Fibroblast of skin of right quadriceps (primary cell): ENCODE measurements at places on chromosomes 1 and 21.

- no peak for DNase-seq
Measured at GRCh38 chr1:202104073-202104472, 18.6 kb upstream of the GPR37L1 start.

DNA sequence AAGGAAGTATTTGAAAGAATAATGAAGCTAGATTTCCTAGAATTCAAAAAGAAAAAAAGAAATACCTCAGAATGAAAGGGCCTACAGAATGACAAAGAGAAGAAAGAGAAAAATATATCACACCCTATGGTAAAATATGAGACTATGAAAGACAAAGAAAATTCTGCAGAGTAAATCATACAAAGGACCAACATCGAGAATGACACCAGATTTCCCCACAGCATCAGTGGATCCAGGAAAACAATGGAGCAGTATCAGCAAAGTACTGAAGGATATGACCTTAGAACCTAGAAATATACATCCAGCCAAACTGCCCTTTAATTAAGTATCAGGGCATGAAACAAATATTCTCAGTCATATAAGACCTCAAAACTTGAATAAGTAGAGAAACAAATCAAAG is 21.2 kb upstream of the IFNAR2 start:
- DNase-seq = no peak

GRCh38 chr1:234214129-234214910 is 158.9 kb upstream of the COA6 start:
- no peak for DNase-seq

DNA sequence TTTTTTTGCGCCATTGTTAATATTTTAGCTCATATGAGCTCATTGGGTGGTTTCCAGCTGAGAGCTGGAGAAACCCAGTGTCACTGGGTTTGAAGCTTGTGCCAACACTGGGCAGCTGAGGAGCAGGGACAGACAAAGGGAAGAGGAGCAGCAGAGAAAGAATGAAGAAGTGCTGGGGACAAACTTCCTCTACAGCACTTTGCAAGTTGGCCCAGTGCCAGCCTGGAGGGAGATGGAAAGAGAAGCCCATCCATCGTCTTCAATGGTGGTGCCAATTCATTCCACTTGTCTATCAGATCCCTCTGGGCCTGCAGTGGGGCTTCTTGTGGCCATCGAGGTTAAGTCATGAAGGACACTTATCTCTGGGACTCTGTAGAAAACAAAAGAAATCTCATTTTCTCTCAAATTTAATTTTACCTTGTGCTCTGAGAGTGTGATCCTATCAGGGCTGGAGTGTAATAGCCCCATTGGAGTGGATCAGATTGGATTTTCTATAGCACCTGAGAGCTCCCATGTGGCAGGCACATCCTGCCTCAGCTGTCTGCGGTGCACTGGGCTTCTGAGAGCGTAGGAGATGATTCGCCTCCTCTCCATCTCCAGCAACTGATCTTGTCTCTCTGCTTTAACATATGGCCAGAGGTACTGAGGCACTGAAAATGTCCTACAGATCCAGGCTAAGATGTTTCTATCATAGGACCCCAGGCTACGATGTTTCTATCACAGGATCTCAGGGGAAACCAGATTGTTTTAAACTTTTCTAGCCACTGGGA is 114.7 kb downstream of the TNR start:
- no peak for DNase-seq

DNA sequence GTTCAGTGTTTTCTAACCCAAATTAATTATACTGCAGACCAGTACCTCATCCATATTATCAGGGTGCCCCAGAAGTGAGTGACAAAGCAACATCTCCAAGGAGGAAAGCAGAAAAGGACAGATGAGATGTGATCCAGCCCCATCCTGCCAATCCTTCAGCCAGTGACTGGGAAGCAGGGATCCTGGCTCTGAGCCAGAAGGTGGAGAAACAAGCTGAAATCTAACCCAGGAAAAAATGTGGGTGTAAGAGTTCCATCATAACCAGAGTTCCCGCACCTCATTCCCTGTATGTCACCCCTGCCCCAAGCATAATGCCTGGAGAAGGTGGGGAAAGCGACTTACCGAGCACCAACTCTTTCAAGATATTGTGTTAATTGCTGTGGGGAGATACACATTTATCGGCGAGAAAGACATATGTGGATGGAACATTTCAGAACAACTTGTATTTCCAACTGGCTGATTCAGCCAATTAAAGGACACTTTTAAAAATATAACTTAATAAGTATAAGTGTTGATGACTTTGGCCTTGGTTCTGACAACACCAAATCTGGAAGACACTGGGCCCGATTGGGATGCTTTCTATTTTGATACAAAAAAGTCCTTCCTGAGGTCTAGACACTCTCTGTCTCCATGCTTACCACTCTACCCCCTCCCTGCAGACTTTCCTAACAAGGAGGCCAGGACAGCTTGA is 14.9 kb downstream of the PLEKHA6 start:
- DNase-seq = peak; percentile 31

- no peak for DNase-seq
Measured at GRCh38 chr1:109733236-109733870, 7.5 kb downstream of the GSTM3 start.

DNA sequence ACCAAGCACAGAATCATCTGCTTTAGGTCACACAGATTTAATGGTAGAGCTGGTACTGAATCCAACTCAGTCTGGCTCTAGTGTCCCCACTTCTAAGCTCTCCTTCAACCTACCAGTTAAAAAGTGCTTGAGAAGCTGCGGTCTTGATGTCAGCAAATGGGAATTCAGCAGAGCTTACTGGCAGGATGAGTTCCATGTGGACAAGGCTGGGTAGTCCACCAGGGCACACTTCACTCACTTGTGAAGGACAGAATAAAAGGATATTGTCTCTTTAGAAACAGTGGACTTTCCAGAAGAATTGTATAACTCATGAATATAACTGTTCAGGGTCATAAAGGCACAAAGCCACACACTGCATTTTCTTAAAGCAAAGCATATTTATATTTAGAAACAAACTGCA is 35.1 kb upstream of the GUCA2B start:
- DNase-seq = no peak

DNA sequence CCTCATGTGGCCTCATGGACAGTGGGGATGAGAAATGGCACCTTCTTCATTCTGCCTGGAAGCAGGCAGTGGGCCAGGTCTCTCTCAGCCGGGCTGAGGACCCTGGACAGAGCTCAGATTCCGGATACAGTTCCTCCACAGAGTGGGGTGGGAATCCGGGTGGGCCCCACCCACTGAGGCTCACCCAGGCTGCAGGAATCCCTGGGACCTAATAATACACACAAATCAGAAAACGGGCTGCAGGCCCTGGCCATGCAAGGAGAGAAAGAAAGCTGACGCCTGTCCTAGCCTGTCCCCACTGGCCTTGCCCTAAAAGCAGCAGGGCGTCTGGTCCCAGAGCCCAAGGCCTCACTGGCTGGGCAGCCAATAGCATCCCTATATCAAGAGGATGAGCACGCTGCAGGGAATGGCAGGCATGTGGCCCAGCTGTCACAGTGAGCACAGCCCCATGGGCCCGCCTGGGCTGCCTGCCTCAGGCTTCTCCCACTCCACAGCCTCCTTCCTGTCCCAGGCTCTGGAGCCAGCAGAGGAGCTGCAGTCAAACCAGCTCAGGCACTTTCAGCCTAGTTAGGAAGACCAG is 25.3 kb downstream of the ACTA1 start:
- DNase-seq = peak; percentile 22

DNA sequence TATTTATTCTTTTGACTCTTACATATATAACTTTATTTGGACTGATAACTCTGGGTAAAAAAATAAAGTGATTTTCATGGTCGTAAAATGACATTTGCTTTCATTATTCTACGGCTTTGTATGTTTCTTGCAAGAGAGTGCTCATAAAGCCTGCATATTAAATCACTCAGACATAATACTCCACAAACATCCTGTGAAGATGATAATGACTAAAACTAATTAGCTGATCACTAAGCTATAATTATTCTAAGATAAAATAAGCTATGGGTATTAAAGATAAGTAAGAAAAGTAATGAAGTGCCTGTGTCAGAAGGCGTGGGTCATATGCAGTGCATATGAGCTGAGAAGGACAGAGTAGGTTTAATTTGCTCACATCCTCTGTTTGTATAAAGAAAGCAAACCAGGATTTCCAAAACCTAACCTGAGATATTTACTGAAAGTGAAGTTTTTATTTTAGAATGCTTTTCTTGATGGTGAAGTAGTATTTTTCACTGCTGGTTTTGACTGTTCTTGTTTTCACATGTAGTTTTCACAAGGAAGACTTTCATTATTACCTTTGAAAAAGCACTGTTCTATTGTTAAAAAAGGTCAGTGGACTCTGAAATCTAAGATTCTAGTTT is 278.8 kb downstream of the AMY1C start:
- no peak for DNase-seq

DNA sequence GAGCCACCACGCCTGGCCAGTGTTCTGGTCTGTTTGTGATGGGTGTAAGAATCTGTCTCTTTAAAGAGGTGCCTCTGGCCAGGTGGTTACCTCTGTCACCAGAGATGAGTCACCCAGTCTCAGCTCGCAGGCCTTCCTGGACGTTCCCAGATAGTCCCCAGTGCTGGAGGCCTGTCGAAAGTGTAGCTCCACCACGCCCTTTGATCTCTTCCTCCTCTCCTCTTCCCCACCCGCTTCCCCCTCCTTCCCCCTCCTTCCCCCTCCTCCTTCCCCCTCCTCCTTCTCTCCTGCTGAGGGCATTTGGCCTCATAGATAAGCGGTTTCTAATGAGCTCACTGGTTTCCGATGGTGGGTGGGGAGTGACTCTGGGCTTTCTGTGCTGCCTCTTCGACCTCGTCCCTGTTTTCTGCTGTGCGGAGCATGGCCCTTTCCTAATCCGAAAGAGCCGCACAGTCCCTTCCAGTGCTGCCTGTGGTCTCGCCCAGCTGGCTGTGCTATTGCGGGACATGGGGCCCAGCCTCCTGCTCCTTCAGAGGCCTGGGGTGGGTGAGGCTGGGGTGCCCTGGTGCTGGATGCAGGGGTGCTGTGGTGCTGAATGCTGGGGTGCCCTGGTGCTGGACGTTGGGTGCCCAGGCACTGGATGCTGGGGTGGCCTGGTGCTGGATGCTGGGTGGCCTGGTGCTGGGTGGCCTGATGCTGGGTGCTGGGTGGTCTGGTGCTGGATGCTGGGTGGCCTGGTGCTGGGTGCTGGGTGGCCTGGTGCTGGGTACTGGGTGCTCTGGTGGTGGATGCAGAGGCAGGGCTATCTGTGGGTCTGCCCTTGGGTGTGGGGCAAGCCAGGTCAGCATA is 19.2 kb downstream of the AGPAT3 start:
- no peak for DNase-seq

- DNase-seq = no peak
Measured at GRCh38 chr21:36489103-36489775, 9.3 kb upstream of the CLDN14 start.

DNA sequence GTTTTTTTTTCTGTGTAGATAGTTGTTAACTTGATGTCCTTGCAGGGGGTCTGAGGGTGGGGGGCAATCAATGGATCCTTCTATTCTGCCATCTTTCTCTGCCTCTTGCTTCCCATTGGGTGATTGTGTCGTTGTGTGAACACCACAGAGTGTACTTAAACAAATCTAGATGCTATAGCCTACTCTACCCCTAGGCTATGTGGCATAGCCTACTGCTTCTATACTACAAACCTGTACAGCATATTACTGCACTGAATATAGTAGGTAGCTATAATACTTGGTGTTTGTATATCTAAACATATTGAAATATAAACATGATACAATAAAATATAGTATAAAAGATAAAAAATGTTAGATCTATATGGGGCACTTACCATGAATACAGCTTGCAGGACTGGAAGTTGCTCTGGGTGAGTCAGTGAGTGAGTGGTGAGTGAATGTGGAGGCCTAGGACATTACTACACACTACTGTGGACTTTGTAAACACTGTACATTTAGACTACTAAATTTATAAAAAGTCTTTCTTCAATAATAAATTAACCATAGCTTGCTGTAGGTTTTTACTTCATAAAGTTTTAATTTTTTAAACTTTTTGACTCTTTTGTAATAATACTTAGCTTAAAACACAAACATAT is 105.4 kb downstream of the CENPF start:
- peak; percentile 31 for DNase-seq

GRCh38 chr1:212062832-212063438 is 27.4 kb downstream of the DTL start:
- DNase-seq = peak; percentile 44

GRCh38 chr1:16032388-16033102 is 10.7 kb downstream of the CLCNKA start:
- DNase-seq = peak; percentile 82

DNA sequence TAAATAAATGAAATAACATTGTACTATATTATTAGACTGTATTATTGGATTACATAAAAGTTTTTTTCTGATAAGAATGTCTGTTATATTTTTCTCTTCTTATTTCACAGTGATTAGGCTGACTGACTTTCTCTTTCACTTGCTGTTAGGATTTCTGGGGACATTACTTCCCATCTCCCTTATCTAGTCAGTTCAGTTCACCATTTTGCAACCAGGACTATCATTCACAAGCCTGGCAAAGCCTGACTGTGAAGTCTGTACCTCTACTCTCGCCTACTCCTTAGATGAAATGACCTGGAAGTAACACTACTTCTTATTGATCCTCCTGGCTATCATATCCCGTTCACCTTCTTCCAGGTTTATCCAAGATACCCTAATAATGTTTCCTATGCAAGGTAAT is 676.6 kb downstream of the USP25 start:
- DNase-seq = no peak

- no peak for DNase-seq
Measured at GRCh38 chr1:226541231-226541630, 7.3 kb upstream of the STUM start.

GRCh38 chr21:46509741-46510502 is 51.2 kb downstream of the DIP2A start:
- no peak for DNase-seq

- peak; percentile 40 for DNase-seq
Measured at GRCh38 chr1:51237351-51238033, 1.4 kb downstream of the RNF11 start.

- peak; percentile 84 for DNase-seq
Measured at GRCh38 chr1:238652346-238652968, 733.9 kb upstream of the CHRM3 start.

DNA sequence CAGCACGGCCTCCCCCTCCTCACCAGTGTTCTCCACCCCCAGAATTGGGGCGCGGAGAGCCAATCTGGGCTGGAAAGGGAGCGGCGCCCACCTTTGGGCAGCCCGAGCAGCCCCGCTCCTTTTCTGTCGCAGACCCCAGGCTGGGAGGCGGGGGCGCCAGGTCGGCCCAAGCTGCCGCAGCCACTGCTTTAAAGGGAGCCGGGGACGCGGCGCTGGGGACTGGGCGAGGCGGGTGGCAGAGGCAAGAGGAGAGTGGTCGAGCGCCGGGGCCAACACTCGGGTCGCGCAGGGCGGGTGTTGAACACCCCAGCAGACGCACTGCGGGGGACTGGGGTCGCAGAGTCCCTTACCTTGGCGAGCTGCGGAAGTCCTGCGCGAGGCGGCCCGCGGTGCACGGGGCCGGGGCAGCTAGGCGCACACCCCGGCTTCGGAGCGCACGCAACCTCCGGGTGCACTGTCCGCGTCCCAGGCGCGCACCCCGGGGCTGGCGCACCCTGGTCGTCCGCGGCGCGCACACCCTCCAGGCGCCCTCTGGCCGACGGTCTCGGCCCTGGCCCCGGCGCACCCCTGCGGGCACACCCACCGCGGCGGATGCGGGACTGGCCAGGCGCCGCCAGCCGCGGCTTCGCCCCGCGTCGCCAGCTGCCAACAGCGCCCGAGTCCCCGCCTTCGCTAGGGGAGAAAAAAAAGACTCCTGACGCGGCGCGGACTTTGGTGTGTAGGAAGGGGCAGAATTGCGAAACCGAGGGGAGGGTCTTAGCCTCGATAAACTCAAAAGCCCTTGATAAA is at the start of gene KANK4:
KANK4 (minus strand) TSS at position 679 of the 789 bp plus-strand sequence. CDS start 37,870 bp downstream, outside the sequence.
- DNase-seq = no peak
